Prostate gland (tissue), 2 donors: ENCODE measurements at places on chromosomes 7 and 10. TPM values are rescaled to one million over a fixed set of nuclear protein-coding genes. Genes with fewer than 3 reads are reported as not detected.

- peak overlapping the region; percentile 85 for H3K4me3 ChIP-seq
- no peak for DNase-seq
- no peaks in the 10 kb centered on the region for H3K27me3 ChIP-seq
- H3K4me1 ChIP-seq = peaks cover 2% of the 10 kb centered on the region
- peak overlapping the region; percentile 92 for H3K27ac ChIP-seq
Measured at GRCh38 chr10:68721673-68722335, 765 bp downstream of the CCAR1 start.

GRCh38 chr7:15012135-15012534 lies 109.6 kb upstream of the DGKB start:
- no peaks in the 10 kb centered on the region for H3K4me1 ChIP-seq
- H3K27ac ChIP-seq = no peak overlapping the region
- DNase-seq = no peak
- H3K36me3 ChIP-seq = no peaks in the 10 kb centered on the region

Gene PMS2
- 12.6 TPM for total RNA-seq

Gene EBF3
- total RNA-seq = 1.5 TPM

DNA sequence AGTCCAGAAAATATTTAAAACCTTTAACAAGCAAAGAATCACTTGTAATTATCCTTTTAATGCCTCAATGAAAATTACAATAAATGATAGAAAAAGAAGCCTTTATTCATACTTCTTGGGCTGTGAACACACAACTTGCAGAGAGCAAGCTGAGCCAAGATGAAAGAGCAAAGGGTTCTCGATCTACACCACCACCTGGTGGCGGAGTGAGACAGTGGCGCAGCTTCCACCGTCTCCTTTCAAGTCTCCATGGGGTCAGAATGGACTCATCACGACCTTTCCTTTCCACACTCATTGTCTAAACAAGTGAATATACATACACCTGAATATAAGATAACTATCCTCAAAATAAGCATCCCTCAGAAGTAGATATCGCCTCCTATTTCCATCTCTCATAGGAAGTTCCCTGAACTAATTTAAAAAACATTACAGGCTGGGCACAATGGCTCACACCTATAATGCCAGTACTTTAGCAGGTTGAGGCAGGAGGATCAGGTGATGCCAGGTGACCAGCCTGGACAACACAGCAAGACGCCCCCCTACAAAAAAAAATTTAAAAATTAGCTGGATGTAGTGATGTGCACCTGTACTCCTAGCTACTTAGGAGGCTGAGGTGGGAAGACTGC lies 40.7 kb downstream of the ATE1 start:
- H3K36me3 ChIP-seq = no peaks in the 10 kb centered on the region
- H3K27me3 ChIP-seq = no peaks in the 10 kb centered on the region
- no peak overlapping the region for H3K27ac ChIP-seq
- peak; percentile 57 for DNase-seq

GRCh38 chr7:2873686-2874551 lies 29.8 kb upstream of the GNA12 start:
- H3K27me3 ChIP-seq = no peaks in the 10 kb centered on the region
- H3K27ac ChIP-seq = no peak overlapping the region
- H3K36me3 ChIP-seq = no peaks in the 10 kb centered on the region
- H3K4me1 ChIP-seq = no peaks in the 10 kb centered on the region
- H3K4me3 ChIP-seq = no peak overlapping the region

DNA sequence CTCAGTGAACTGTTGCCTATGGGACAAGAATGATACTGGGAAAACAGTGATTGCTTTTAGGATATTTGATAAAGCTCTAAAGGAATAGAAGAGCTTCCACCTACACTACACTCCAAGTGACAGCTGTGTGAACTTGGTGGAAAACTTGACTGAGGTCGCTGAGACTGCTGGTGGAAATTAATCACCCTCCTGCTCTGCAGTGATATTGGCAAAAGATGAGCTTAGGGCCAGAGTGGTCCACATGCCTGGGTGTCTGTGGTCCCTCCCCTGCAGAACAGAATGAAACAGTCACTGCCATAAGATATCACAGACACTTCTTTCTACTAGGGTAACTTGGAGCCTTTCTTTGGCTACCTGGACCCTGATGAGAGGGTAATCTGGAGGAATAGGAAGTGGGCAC lies 382.1 kb upstream of the GALNT17 start:
- no peaks in the 10 kb centered on the region for H3K27me3 ChIP-seq
- no peak overlapping the region for H3K4me3 ChIP-seq
- DNase-seq = no peak
- H3K4me1 ChIP-seq = no peaks in the 10 kb centered on the region
- H3K36me3 ChIP-seq = no peaks in the 10 kb centered on the region
- no peak overlapping the region for H3K27ac ChIP-seq

DNA sequence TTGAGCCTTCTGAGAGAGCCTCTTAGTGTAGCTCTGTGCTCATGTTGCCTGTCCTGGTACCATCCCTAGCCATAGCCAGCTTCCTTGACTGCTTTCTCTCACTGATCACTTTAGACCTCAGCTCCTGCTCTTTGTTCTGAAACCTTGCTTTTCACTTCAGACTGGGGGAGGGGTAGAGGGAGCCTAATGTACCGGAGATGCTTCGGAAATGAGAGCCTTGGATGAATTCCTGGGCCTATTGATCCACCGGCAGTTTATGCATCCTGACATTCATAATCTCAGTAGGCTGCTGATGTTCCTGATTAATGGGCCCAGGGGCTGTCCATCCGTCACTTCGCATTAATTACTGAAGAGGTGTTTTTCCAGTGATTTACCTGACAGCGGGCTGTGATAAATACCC lies 38.8 kb downstream of the R3HCC1L start:
- no peaks in the 10 kb centered on the region for H3K27me3 ChIP-seq
- DNase-seq = no peak
- H3K36me3 ChIP-seq = no peaks in the 10 kb centered on the region
- no peak overlapping the region for H3K4me3 ChIP-seq
- no peaks in the 10 kb centered on the region for H3K4me1 ChIP-seq

DNA sequence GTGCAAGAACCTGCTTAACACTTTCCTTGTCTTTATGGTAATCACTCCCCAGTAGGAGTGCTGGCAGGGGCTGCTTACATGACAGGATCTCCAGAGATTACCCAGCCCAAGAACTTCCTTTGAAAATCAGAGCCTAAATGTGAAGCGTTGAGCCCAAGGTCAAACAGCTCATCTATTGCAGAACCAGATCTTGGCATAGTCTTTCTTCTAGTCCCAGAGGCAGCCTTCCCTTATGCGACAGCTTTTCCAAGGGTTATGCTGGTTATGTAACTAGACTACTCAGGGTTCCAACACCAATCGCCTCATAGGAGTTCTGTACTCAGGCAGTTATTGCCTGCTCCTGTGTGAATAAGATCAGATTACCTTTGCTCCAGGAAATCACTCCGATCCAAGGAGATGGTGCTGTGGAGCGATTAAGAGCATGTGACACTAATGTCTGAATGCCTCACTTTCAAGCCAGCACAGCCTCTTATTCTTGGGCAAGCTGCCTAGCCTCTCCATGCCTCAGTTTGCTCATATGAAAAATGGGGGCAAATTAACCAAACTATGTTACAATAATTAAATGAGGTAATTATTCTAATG lies 8.4 kb upstream of the LGI1 start:
- no peaks in the 10 kb centered on the region for H3K4me1 ChIP-seq
- no peak overlapping the region for H3K4me3 ChIP-seq
- H3K36me3 ChIP-seq = no peaks in the 10 kb centered on the region
- DNase-seq = no peak

Gene ELFN1
- total RNA-seq = 2.0 TPM

- H3K27me3 ChIP-seq = no peaks in the 10 kb centered on the region
- H3K4me1 ChIP-seq = no peaks in the 10 kb centered on the region
- no peak overlapping the region for H3K4me3 ChIP-seq
Measured at GRCh38 chr10:92826061-92826460, 22.3 kb upstream of the EXOC6 start.

Gene NPC1L1
- 0.23 TPM for total RNA-seq

- no peaks in the 10 kb centered on the region for H3K36me3 ChIP-seq
- DNase-seq = no peak
- H3K27me3 ChIP-seq = no peaks in the 10 kb centered on the region
- H3K4me3 ChIP-seq = no peak overlapping the region
- no peaks in the 10 kb centered on the region for H3K4me1 ChIP-seq
Measured at GRCh38 chr7:20510573-20510900, 104.9 kb upstream of the ABCB5 start.

DNA sequence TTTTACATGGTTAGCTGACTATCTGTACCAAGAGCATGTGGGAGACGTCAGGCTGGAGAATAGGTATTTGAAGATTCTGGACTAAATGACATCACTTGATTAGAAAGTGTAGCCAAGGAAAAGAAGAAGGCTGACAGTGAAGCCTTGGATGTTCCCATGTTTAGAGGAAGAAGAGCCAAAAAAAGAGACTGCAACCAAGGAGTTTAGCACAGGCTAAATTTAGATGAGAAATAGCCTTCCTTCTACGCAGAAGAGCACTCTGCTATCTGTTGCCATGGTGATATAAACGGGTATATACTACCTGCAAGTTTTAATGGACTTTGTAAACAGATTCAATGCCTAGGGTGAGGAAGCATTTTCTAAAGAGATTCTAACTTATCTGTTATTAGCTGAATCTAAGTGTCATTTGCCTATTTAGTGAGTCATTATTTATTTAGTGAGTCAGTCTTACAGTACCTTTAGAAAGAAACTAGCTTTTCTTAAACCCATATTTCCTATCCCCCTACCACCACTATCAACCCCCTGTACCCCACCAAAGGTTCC lies 69.8 kb downstream of the CDK6 start:
- no peak for DNase-seq
- H3K27me3 ChIP-seq = no peaks in the 10 kb centered on the region
- H3K27ac ChIP-seq = no peak overlapping the region
- no peaks in the 10 kb centered on the region for H3K36me3 ChIP-seq

DNA sequence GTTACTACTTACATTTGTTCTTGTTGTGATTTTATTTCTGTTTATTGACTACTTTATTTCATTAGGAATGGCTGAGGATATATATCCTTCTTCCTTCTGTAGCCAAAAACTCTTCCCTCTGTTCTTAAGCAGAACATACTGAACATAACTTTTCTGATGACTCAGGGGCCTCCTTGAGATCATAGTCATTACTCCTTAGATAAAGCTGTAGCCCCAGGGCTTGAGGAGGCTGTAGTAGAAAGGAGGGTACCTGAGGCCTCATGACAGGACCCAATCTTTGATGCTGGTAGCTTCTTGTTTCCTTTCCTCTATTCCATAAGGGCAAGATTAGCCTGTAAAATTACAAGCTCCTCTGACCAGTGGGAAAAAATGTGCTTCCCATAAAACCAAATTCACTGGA lies 41.2 kb upstream of the FGFR2 start:
- H3K4me1 ChIP-seq = no peaks in the 10 kb centered on the region
- no peaks in the 10 kb centered on the region for H3K36me3 ChIP-seq
- H3K27me3 ChIP-seq = no peaks in the 10 kb centered on the region
- no peak overlapping the region for H3K27ac ChIP-seq

DNA sequence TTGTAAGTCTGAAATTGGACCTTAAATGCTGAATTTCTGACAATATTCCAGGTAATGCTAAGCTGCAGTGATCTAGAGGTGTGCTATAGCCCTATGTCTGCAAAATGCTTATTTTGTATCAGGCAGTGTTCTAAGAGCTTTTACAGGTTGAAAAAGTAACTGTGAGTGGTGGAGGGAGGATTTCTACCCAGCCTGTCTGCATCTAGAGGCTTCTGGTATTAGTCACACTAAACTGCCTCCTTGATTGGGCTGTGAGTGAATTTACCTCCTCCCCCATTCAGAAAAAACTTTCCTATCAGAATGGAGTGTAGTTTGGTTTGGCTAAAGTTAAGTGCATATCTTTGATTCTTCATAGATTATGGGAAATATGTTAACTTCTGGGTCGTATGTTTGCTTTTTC lies 56.8 kb downstream of the BBS9 start:
- H3K36me3 ChIP-seq = no peaks in the 10 kb centered on the region
- no peaks in the 10 kb centered on the region for H3K27me3 ChIP-seq
- no peak overlapping the region for H3K4me3 ChIP-seq
- no peak overlapping the region for H3K27ac ChIP-seq
- DNase-seq = no peak

DNA sequence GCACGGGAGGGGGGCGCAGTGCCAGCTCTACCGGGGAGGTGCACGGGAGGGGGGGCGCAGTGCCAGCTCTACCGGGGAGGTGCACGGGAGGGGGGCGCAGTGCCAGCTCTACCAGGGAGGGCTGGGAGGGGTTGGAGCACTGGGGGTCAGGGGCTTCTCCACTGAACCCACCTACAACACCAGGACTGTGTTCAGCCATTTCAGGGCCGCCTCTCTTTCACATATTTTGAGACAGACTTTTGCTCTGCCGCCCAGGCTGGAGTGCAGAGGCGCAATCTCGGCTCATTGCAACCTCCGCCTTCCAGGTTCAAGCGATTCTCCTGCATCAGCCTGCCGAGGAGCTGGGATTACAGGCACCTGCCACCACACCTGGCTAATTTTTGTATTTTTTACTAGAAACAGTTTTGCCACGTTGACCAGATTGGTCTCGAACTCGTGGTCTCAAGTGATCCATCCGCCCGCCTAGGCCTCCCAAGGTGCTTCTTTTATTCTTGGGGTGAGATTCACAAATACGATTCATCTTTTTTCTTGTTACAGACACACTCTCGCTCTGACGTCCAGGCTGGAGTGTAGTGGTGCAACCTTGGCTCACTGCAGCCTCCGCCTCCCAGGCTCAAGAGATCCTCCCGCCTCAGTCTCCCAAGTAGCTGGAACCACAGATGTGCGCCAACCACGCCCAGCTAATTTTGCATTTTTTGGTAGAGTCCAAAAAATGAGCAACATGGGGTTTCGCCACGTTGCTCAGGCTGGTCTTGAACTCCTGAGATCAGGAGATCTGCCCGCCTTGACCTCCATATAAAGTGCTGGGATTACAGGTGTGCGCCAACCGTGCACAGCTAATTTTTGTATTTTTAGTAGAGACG lies 37.0 kb downstream of the ADAP1 start:
- H3K27me3 ChIP-seq = no peaks in the 10 kb centered on the region
- no peaks in the 10 kb centered on the region for H3K4me1 ChIP-seq
- no peak overlapping the region for H3K27ac ChIP-seq
- DNase-seq = no peak
- H3K4me3 ChIP-seq = no peak overlapping the region

DNA sequence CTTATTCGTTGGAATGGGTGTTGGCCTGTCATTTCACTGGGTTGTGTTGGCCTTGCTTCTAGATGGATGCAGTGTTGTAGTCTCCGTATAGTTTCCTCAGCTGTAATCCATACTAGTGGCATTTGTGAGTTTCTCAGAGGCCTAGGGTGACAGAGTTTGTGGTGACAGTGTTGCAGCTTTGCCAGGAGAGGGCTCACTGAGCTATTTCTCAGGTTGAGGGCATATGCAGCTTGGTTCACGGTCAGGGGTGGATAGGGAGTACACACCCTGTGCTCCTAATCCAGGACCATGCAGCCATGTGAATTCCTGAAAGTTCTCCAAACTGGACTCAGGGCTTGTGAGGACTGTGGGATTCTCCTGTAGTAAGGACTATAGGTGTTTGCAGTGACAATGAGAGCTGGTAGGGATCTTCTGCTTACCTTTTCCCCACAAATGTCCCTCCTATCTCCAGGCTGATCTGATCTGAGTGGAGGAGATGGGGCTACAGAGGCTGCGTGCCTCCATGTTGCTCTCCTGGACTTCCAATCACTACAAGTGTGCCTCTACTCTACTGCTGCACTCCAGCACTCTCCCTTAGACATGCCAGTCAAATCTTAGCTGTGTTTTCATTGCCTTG lies 229.0 kb downstream of the STK31 start:
- DNase-seq = peak; percentile 12
- H3K4me3 ChIP-seq = no peak overlapping the region
- H3K27ac ChIP-seq = no peak overlapping the region
- no peaks in the 10 kb centered on the region for H3K27me3 ChIP-seq
